Cortex of kidney (tissue), 1 donor: ENCODE measurements at places on chromosomes 1 and 21.

GRCh38 chr1:74199504-74199903 lies 1.5 kb downstream of the FPGT start:
- DNase-seq, result no peak

DNA sequence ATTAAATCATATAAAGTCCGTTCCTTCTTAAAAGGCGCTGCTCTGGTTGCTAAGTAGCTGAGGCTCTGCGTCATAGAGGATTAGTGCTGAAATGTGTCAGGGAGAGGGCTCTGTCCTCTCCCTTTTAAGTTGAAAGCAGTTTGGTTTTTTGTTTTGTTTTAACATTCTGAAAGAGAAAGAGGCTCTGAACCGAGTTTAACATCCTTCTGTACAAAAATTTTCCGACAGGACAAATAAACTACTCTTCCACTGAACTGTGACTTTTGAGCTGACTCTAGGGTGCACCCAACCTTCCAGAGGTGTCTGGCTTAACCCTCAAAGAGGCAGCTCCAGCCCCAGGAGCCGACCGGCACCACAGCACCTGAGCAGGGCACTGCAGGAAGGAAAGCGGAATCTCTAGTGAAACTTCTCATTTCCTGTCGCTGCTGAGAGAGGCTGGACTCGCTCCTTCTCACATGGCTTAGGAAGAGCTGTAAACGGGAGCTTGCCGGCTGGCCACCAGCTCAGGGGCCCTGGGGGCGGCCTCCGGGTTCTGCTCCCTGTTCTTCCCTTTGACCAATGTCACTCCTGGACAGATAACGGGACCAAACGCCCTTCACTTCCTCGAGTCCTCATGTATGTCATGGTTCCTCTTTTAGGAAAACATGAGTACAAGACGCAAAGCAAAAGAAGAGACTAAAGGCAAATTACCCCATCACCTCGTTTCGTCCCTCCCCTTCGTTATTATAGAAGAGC lies 1.2 kb downstream of the VAV3 start:
- DNase-seq, result no peak

DNA sequence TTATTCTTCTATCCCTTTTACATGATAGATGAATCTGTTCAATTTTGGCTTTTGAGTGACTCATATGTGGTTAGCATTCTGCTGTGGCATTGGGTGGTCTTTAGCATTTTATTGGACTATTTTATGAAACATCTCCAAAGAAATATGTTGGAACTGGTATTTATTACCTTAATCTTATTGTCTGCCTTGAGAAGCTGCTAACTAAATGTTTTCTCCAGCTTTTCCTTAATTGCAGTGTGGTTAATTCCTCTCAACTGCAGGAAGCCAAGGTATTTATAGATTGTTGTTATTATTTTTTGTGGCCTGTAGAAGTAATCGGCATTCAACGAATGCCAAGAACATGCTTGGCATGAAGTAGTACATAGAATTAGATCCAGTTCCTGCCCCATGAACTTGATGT lies 64.1 kb downstream of the NOS1AP start:
- no peak for DNase-seq

DNA sequence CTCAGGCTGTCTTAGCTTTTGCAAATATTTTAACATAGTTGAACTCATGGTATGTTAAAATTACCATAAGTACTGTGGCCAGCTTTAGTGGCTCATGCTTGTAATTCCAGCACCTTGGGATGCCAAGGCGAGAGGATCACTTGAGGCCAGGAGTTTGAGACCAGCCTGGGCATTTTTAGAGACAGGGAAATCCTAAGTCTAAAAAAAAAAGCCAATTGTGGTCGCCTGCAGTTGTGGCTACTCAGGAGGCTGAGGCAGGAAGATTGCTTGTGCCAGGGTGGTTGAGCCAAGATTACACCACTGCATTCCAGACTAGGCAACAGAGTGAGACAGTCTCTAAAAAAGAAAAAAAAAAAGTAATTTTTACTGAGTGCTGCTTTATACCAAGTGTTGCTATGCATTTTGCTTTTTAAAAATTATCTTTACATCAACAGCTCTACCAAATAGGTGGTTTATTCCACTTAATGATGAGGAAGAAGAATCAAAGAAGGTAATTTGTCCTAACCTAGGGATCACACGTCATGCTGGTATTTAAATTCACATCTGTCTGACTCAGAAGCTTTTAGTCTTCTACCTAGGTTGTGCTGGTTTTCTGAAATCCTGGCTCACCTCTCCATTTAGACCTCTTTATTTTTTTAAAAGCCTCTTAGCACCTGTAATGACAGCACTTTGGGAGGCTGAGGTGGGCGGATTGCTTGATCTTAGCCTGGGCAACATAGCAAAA lies 16.8 kb downstream of the PPP1R12B start:
- DNase-seq, result no peak

DNA sequence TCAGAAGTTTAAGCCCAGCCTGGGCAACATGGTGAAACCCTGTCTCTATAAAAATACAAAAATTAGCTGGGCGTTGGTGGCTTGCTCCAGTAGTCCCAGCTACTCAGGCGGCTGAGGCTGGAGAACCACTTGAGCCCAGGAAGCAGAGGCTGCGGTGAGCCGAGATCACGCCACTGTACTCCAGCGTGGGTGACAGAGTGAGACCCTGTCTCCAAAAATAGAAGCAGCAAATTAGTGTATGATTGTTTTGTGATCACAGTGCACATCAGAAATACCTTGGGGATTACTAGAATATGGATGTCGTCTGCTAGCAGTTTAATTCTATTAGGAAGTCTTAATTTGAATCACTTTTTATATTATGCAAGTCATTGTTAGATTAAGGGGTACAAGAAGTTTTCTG lies 59.0 kb downstream of the ZBTB17 start:
- no peak for DNase-seq

- DNase-seq, result no peak
Measured at GRCh38 chr1:221343136-221343535, 398.8 kb downstream of the DUSP10 start.

DNA sequence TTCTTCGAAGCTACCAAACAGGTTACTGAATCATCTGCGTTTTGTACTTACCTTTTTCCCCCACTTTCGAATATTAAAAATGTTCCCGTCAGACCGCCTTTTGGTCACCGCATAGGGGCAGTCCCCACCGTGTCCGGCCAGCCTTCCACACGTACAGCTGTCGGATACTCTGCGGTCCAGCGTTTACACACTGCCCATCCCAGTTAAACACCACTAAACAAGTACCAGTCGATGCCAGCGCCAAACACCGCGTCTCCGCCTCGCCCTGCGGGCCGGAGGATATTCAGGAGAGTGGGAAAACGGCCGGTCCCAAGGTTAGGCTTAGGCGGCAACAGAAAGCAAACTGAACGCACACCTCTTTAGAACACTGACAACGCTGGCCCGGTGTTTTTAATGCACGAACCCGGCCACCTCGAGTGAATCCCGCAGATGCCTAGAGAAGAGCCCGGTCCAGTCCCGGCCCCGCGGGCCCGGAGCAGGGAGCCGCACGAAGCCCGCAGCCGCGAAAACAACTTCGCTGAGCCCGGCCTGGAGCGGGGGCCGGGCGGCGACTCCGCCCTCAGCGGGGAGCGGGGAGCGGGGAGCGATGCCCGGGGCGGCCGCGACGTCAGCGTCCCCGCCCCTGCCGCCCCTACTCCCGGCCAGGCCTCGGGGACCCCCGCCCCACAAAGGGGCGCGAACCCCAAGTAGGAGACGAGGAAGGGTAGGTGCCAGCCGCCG lies 730 bp upstream of the PHF13 start:
- DNase-seq, result no peak

DNA sequence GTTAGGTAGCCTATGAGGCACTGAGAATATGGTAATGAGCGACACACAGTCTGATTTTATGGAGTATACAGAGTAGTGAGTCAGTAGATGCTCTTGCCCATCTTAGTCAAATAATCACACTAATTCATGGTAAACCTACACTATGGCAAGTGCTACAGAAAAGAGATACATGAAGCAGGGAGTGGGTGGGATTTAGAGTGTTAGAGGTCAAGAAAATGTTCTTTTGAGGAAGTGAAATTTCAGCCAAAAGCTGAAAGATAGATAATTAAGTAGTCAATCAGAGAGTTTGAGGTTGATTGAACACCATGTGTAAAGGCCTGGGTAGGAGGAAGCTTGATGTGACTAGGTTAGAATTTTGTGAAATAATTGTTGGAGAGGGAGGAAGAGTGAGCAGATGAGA lies 14.7 kb downstream of the MDM4 start:
- no peak for DNase-seq

DNA sequence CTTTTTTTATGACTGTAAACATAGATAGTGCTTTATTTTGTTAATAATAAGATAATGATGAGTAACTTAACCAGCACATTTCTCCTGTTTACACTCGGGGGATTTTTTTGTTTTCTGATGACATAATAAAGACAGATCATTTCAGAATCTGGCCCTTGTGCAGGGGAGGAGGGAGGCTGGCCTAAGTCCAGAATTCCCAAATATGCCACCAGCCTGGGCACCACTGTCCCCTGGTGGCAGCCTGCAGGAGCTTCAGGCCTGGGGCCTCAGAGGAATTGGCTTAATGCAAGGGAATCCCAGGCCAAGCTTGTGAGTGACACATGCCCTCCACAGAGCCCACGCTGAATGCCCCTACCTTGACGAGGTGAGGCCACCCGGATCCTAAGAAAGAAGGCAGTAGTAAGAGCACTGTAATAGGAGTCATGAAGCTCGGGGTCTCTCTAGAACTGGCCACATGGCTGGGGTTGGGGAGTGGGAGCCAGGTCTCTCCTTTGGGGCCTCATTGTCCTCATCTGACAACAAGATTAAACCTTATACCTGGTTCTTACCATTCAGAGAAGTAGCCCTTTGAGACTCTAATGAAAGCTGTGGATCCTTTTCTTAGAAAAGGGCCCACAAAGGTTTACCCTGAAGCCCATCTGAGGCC lies 24.1 kb downstream of the ETNK2 start:
- DNase-seq, result no peak

DNA sequence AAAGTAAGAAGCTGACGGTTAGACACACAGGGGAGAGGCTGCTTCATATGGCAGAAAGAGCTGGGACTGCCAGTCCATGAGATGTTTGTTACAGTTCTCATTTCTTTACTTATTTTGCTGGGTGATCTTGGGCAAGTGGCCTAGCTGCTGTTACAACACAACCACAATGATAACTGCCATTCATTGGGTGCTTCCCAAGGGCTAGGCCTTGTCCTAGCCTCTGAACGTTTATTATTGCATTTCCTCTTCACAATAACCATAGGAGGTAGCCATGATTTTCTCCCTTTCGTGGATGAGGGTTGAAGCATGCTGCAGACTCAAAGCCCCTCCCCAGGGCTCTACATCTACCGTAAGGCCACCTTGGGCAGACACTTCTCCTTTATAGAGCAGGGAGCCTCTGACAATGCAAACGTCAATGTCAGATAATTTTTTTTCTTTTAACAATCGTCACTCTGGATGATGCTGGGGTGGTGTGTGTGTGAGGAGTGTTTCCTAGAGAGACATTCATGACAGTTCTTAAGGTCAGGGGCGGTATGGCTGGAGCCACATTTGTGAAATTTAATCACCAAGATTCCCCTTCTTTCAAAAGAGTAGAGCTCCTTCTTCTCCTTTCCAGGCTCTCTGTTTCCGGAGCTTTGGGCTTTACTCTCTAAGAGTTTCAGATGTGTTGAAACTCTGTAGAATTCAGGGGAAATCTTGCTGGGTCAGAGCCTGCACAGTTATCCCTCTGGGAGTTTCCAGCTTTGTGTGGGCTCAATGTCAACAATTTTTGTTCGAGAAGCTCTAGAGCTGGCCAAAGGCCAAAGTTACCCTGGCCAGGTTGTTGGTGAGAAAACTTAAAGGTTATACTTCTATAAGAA lies 138.5 kb upstream of the SGIP1 start:
- DNase-seq, result no peak

GRCh38 chr1:226519716-226520598 lies 28.6 kb upstream of the STUM start:
- no peak for DNase-seq
